ENCODE measurements at places on chromosomes 1 and 21. TPM values are rescaled to one million over a fixed set of nuclear protein-coding genes. Genes with fewer than 3 reads are reported as not detected.

DNA sequence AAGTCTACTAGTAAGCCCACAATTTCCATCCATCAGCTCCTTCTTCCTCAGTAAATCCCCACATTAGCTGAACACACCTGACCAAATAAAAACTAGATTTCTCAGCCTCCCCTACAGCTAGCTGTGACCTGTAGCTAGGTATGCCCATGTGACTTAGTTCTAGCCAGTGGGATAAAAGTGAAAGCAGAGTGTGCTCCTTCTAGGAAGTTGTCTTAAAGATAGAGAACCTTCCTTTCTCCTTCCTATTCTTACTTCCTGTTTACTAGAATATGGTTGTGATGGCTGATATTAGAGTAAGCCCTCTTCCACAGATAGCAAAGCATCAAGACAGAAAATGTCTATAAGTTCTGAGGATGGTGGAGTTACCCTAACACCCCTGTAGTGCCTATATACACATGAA lies 67.0 kb downstream of the PIK3R3 start:
- H3K4me1 ChIP-seq = peaks cover 3% of the 10 kb centered on the region
- H3K36me3 ChIP-seq = peaks cover 4% of the 10 kb centered on the region
- no peaks in the 10 kb centered on the region for H3K27me3 ChIP-seq
- H3K27ac ChIP-seq = no peak overlapping the region

- H3K4me1 ChIP-seq = peaks cover 33% of the 10 kb centered on the region
- DNase-seq = peak; percentile 30
- H3K4me3 ChIP-seq = peak overlapping the region; percentile 68
- H3K27me3 ChIP-seq = peaks cover 22% of the 10 kb centered on the region
Observed at GRCh38 chr1:110212169-110213142, 2.3 kb downstream of the KCNC4 start.

- H3K36me3 ChIP-seq = peaks cover 97% of the 10 kb centered on the region
- H3K4me3 ChIP-seq = no peak overlapping the region
- no peak overlapping the region for H3K27ac ChIP-seq
- H3K27me3 ChIP-seq = peaks cover 22% of the 10 kb centered on the region
Observed at GRCh38 chr1:40462956-40463590, 12.8 kb downstream of the ZFP69B start.

DNA sequence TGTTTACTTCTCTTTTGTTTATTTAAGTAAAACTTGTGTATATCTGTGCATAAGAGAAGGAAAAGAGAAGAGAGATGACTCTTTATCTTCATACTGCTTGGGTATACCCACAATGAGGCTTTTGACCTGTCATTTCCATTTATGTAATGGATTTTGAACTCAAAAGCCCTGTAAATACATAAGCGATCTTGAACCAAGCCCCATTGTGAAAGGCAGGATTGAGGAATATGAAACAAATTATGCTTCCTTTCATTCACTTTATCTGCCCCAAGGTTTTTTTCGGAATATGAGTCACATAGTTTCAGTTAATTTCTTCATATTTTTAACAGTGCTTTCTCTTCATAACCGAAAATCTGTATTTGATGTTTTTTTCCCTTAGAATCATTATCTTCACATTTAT lies 21.4 kb downstream of the CNST start:
- peaks cover 13% of the 10 kb centered on the region for H3K36me3 ChIP-seq
- H3K4me3 ChIP-seq = no peak overlapping the region
- H3K4me1 ChIP-seq = no peaks in the 10 kb centered on the region
- H3K27ac ChIP-seq = no peak overlapping the region

DNA sequence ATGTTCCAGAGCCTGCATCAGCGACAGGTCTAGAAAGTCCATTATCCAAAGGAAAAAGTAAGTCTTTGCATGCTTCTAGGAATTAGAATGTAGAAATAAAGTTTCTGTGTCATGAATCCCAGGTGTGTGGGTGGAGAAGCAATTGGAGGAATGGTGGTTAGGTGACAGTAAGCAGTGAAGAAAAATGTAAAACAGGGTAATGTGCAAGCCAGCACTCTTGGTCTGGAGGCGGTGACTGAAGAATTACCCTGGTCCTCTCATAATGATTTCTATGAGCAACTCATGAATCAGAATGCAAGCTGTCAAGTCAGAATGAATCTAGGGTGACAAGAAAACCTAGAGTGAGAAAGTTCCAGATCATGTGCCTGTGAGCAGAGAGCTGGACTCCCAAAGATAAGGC lies 33.6 kb downstream of the PLPPR4 start:
- peaks cover 2% of the 10 kb centered on the region for H3K4me1 ChIP-seq
- DNase-seq = no peak
- no peaks in the 10 kb centered on the region for H3K36me3 ChIP-seq
- H3K27ac ChIP-seq = no peak overlapping the region
- H3K27me3 ChIP-seq = no peaks in the 10 kb centered on the region

GRCh38 chr21:45457161-45457831 lies 52.3 kb downstream of the COL18A1 start:
- peaks cover 27% of the 10 kb centered on the region for H3K36me3 ChIP-seq
- H3K4me3 ChIP-seq = no peak overlapping the region
- peaks cover 19% of the 10 kb centered on the region for H3K4me1 ChIP-seq
- no peak for DNase-seq

Gene HSF2BP
- total RNA-seq = 1.1 TPM

Gene TRIM67
- not detected for total RNA-seq

Gene CFAP74
- total RNA-seq = 0.39 TPM
